ENCODE measurements at places on chromosomes 11 and 22.

DNA sequence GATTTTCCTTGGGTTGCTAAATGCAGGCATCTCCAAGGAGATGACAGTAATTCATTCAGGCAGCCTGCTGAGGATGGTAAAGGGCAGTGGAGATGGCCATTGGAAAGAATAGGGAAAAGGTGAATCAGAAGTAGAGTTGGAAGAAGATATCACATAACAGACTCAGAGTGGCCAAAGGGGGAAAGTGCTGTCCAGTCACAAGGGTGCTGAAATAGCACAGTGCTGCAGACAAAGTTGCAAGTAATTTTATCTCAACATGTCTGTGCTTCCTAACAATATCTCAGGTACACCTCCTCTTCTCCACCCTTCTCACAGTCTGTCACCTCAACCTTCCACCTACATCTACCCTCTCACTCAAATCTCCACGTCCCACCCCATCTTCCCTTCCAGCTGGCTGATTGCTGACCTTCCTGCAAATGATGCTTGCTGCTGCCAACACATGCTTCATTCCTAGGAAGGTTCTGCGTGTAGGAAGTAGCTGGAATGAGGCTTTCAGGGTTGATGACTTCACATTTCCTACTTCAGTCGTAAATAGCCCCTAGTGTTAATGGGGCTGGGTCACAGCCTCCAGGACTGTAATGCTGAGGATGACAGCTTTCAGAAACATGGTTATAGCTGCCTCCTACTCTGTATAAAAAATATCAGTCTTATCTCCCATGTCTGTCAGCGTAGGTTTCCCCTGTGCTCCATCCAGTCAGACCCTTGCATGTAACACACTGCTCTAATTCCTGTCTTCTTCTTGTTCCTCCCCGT is 123.9 kb downstream of the CTNND1 start:
- no peak overlapping the region for H3K27ac ChIP-seq
- H3K27me3 ChIP-seq, result no peaks in the 10 kb centered on the region
- no peak overlapping the region for H3K4me3 ChIP-seq
- no peak for DNase-seq

- no peak overlapping the region for H3K4me3 ChIP-seq
- H3K27ac ChIP-seq, result no peak overlapping the region
- no peaks in the 10 kb centered on the region for H3K36me3 ChIP-seq
- DNase-seq, result no peak
These were observed 14.2 kb downstream of the SMPD1 start for GRCh38 chr11:6404342-6405051.

DNA sequence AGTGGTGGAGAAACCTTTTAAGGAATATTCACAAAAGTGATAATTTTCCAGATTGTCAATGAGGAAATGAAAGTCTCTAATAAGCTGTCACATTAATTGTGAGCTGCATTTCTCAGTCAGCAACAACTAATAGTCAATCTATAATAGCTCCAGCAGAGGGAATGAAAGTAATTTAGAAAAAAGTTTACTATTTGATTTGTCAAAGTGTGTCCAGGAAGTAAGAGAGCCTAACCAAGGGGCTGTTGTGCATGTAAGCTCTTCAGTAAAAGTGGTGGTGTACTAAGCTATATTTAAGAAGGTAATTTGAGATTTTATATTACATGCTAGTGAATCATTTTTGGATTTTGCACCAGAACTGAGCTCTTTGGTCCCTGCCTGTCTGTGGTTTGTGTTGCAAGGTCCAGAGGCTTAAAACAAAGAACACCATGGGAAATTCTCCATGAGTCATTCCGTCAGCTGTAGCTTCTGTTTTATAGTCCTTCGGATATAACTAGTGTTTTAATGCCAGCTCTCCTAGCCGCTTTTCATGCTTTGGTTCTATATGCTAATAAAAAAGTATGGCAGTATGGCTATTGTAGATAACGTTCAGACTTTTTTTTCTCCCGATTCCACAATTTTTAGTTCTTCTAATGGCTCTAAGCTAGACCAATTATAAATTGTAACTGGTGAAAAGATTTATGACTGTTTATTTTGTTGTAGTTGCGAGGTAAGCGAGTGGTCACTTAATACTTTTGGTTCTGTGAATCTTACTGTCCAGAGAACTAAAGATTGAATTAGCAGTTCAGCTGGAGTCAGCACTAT is 64.6 kb downstream of the ARHGEF12 start:
- peaks cover 92% of the 10 kb centered on the region for H3K4me1 ChIP-seq
- H3K27ac ChIP-seq, result peak overlapping the region; percentile 99
- H3K27me3 ChIP-seq, result no peaks in the 10 kb centered on the region
- H3K4me3 ChIP-seq, result peak overlapping the region; percentile 39
- H3K36me3 ChIP-seq, result no peaks in the 10 kb centered on the region

GRCh38 chr11:66230156-66230555 is 38.3 kb upstream of the RAB1B start:
- no peak overlapping the region for H3K27ac ChIP-seq
- H3K4me1 ChIP-seq, result no peaks in the 10 kb centered on the region
- DNase-seq, result no peak
- no peaks in the 10 kb centered on the region for H3K27me3 ChIP-seq
- H3K36me3 ChIP-seq, result peaks cover 1% of the 10 kb centered on the region

- no peak for DNase-seq
- no peak overlapping the region for H3K4me3 ChIP-seq
These were observed 105.1 kb downstream of the HIPK3 start for GRCh38 chr11:33362051-33362910.

GRCh38 chr11:113396690-113397089 is 9.1 kb downstream of the ANKK1 start:
- no peaks in the 10 kb centered on the region for H3K27me3 ChIP-seq
- DNase-seq, result no peak
- no peak overlapping the region for H3K27ac ChIP-seq
- H3K36me3 ChIP-seq, result no peaks in the 10 kb centered on the region
- no peaks in the 10 kb centered on the region for H3K4me1 ChIP-seq

- no peak overlapping the region for H3K4me3 ChIP-seq
- no peaks in the 10 kb centered on the region for H3K36me3 ChIP-seq
- no peaks in the 10 kb centered on the region for H3K27me3 ChIP-seq
These were observed 44.5 kb downstream of the WEE1 start for GRCh38 chr11:9617940-9618339.

DNA sequence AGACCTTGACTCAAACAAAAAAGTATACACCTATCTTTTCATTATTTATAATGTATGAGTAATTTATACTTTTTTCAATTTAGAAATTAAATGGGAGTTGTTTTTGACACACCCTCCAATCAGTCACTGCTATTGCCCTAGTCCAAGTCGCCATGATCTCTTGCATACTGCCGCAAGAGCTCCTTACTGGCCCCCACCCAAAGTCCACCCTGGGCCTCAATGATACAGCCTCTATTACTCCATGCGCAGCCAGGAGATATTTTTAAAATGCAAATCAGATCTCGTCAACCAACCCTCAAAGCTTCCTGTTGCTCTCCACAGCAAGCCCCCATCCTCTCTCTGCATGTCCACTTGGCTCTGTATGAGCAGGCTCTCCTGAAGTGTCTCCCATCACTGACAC is 12.8 kb upstream of the LMO1 start:
- H3K4me1 ChIP-seq, result no peaks in the 10 kb centered on the region
- no peak overlapping the region for H3K4me3 ChIP-seq
- H3K27me3 ChIP-seq, result peaks cover 37% of the 10 kb centered on the region
- no peak overlapping the region for H3K27ac ChIP-seq
- DNase-seq, result no peak

GRCh38 chr22:26393929-26394328 is 35.1 kb upstream of the ASPHD2 start:
- H3K27ac ChIP-seq, result no peak overlapping the region
- DNase-seq, result no peak
- no peaks in the 10 kb centered on the region for H3K36me3 ChIP-seq
- no peaks in the 10 kb centered on the region for H3K4me1 ChIP-seq
- no peaks in the 10 kb centered on the region for H3K27me3 ChIP-seq

- no peak overlapping the region for H3K4me3 ChIP-seq
- no peak for DNase-seq
- no peaks in the 10 kb centered on the region for H3K27me3 ChIP-seq
- no peak overlapping the region for H3K27ac ChIP-seq
These were observed 37.8 kb downstream of the RPL27A start for GRCh38 chr11:8720352-8720751.

GRCh38 chr11:95337972-95338429 is 107.0 kb upstream of the SESN3 start:
- no peak for DNase-seq
- H3K4me1 ChIP-seq, result no peaks in the 10 kb centered on the region
- H3K4me3 ChIP-seq, result no peak overlapping the region
- H3K36me3 ChIP-seq, result no peaks in the 10 kb centered on the region

DNA sequence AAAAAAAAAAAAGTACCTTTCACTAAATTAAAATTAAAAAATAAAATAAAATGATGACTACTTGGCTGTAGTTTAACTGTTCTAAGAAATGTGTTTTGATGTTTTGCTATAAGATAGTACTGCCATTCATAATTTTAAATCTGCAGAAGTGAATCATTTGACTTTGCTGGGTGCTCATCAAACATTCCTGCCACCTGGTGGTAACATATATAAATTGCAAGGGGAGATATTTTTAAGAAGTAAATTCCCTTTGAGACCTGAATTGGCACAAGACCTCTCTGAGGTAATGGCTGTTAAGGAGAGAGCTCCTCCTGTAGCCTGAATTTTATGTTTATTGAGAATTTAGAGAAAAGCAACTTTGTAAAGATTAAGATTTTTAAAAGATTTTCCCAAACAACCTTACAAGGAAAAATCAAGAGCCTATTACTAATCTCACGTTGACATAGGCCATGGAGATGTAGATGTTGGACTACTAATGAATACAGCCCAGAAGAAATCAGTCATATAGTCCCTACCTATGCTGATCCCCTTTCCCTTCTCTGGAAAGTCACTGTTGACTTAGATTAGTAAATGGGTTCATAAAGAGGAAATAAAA is 11.9 kb upstream of the NARS2 start:
- H3K4me3 ChIP-seq, result no peak overlapping the region
- H3K27ac ChIP-seq, result no peak overlapping the region
- no peaks in the 10 kb centered on the region for H3K4me1 ChIP-seq
- no peaks in the 10 kb centered on the region for H3K36me3 ChIP-seq
- peaks cover 9% of the 10 kb centered on the region for H3K27me3 ChIP-seq
- no peak for DNase-seq

- H3K4me1 ChIP-seq, result no peaks in the 10 kb centered on the region
- no peaks in the 10 kb centered on the region for H3K27me3 ChIP-seq
- H3K27ac ChIP-seq, result no peak overlapping the region
These were observed 27.4 kb upstream of the ST14 start for GRCh38 chr11:130131961-130132850.

- DNase-seq, result no peak
- no peaks in the 10 kb centered on the region for H3K4me1 ChIP-seq
- no peaks in the 10 kb centered on the region for H3K27me3 ChIP-seq
These were observed 382.2 kb upstream of the ANO5 start for GRCh38 chr11:21810650-21811049.

DNA sequence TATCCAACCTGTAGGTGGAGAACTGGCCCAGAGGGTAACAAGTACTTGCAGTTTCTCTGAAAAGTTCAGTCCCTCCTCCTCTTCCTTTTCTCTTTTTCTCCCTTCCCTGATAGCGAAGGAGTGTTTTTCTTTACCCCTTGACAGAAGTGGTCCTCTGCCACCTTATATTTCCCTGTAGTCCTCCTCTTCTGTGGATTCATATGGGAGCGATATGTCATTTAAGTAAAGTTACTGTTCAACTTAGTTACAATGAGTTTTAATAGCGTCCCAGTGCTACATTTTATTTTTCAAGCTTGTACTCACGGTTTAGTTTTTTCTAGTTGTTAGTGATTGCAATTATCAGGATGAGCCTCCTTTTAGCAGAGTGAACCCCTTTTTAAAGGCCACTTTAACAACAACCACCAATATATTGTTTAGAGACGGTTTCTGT is 1.4 kb downstream of the PCF11 start:
- peaks cover 37% of the 10 kb centered on the region for H3K36me3 ChIP-seq
- peaks cover 23% of the 10 kb centered on the region for H3K4me1 ChIP-seq
- H3K27me3 ChIP-seq, result no peaks in the 10 kb centered on the region
- peak overlapping the region; percentile 84 for H3K4me3 ChIP-seq
- DNase-seq, result no peak
- peak overlapping the region; percentile 95 for H3K27ac ChIP-seq

GRCh38 chr22:37817705-37818408 is 5.3 kb upstream of the GALR3 start:
- H3K4me3 ChIP-seq, result peak overlapping the region; percentile 33
- H3K36me3 ChIP-seq, result no peaks in the 10 kb centered on the region
- no peaks in the 10 kb centered on the region for H3K27me3 ChIP-seq
- peak overlapping the region; percentile 23 for H3K27ac ChIP-seq

GRCh38 chr11:34149274-34149673 is 43.8 kb downstream of the NAT10 start:
- peaks cover 23% of the 10 kb centered on the region for H3K36me3 ChIP-seq
- H3K27me3 ChIP-seq, result no peaks in the 10 kb centered on the region
- no peak overlapping the region for H3K27ac ChIP-seq
- H3K4me3 ChIP-seq, result no peak overlapping the region

DNA sequence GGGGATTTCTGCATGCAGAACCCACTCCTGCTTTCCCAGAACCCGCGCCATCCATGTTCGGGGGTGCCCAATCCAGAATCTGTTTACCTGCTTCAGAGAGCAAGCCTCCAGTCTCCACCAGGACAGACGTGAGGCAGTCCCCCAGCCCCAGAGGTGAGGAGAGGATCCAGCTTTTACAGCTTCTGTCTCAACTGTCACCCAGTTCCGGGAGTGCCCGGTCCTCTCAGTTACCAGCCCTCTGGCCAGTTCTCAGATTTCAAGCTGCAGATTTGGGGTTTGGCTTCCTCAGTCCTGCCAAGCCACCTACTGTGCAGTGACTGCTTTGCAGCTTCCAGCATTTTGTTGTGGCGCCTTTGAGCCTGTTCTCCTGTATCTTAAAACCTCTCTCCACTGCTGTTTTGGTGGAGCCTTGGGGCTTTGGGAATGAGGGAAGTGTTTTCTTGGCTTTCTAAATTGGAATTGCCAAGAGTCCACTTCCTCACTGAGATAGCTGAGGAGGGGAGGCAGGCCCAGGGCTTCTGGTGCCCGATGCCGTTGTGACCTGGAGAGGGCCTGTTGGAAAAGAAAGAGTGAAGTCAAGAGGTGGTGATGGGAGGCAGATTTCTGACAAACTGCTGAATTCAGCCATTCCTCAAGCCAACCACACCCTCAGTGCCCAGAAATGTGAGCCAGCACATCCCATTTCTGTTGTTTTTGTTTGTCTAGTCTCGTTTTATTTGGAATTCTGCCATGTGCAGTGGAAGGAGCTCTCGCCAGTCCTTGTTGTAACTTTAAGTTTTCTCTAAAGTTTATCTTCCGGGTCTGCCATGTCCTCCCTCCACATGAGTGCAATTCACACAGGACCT is 513.4 kb downstream of the TBC1D22A start:
- no peaks in the 10 kb centered on the region for H3K36me3 ChIP-seq
- H3K27ac ChIP-seq, result no peak overlapping the region
- no peaks in the 10 kb centered on the region for H3K4me1 ChIP-seq

Measured in Panc1 (cell line).